CD4-positive, alpha-beta T cell treated with Interleukin-6 at 100 ng/mL for 8 hours (primary cell): ENCODE measurements at places on chromosomes 5 and 9.
A peak's percentile ranks its signal among the peaks of the same experiment; 100 is the strongest.

DNA sequence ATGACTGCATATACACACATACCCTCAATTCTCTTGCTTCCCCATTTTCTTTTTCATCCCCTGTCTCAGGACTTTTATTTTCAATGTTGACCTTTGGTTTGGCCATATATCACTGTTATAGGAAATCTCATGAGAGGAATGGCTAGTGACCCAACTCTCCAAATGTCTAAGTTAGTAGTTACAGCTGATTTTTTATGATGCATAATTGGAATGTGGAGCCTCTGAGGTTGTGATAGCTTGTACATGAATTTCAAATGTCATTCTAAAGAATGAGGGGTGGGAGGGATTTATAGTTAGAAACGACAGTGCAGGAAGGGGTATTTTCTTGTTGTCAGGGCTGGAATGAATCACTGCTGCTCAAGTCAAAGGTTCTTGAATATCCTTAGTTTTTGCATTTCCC, 356.1 kb downstream of the NTRK2 start:
- DNase-seq: no peak

- peak; percentile 70 for DNase-seq
These were observed 601 bp downstream of the NNT start for GRCh38 chr5:43603344-43604217.

DNA sequence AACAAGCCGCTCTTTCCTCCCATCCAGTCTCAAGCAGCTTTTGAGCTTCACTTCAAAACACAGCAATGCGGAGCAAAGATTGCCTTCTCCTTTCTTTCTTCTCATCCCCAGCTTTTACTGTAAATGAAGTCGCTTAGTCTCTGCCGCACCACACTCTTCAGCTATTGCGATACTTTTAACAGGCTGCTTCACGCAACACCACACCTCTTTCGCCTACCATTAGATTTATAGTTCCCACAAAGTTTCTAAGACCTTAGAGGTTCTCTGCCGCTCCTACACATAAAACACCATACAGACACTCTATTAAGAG, 711 bp downstream of the PGGT1B start:
- no peak for DNase-seq

DNA sequence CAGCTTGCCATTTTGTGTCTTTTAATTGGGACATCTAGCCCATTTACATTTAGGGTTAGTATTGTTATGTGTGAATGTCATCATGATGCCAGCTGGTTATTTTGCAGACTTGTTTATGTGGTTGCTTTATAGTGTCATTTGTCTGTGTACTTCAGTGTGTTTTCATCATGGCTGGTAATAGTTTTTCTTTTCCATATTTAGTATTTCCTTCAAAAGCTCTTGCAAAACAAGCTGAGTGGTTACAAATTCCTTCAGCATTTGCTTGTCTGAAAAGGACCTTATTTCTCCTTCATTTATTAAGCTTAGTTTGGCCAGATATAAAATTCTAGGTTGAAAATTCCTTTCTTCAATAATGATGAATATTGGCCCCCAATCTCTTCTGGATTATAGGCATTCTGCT, 28.5 kb upstream of the TNFSF15 start:
- no peak for DNase-seq

GRCh38 chr5:52943808-52944207, 45.3 kb upstream of the ITGA2 start:
- no peak for DNase-seq
